ENCODE measurements at places on chromosomes 3 and 15.

DNA sequence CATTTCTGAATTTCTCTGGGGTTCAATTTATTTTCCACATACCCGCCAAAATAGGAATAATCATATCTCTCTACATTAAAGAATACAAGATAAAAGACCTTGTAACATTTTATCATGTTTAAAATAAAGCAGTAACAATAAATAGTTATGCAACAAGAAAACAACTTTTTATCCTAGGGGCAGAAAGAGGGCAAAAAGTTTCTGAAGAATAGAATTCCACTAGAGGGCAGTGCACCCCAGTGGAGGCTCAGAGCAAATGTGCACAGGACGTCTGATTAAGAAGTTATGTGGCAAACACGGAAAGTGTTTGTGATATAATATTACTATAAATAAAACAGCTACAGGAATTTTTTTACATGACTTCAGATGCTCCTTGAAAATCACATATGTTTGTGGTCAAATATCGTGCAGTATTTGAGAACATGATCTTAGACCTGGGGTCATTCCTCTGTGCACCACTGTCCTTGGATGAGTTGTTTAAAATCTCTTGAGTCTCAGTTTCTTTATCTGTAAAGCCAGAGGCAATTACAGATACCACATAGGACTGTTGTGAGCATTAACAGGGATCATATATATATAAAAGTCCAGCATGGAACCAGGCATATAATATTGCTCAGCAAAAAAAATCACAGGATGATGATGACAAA is 13.2 kb upstream of the PIK3R4 start:
- DNase-seq = no peak

DNA sequence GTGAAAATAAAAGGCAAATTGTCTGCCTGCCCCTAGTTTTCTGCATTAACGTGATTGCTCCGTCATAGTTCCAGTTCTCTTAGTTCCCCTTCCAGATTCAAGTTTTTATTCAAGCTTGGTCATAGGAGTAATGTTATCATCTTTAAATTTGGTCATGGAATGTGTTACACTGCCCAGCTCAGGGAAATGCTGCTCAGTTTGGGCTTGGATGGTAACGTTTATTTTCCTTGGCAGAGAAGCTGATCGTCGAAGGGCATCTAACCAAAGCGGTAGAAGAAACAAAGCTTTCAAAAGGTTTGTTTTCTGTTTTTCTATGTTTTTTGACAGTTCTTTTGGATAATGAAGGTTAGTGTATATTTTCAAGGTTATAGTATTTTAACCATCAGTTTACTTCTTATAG is 118.4 kb upstream of the FLNB start:
- no peak for DNase-seq

DNA sequence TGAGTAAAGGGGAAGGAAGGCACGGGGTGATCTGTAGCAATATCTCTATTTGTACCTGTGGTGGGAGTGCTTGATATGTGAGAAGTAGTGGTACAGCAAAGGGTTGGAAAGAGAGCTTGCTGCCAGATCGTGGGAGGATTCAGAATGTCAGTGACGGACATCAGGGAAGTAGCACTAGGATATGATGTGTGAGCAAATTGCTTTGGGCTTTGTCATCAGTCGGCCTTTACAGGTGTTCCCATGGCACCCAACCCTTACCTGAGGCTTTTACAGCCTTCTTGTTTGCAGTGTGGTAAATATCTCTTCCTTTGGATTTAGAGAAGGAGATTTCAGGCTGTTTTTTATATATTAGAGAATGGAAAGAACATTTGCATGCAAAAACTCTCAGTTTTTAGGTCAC is 29.8 kb downstream of the IL1RAP start:
- DNase-seq = no peak

- no peak for DNase-seq
Measured at GRCh38 chr15:64877435-64877834, 34.3 kb upstream of the ANKDD1A start.

DNA sequence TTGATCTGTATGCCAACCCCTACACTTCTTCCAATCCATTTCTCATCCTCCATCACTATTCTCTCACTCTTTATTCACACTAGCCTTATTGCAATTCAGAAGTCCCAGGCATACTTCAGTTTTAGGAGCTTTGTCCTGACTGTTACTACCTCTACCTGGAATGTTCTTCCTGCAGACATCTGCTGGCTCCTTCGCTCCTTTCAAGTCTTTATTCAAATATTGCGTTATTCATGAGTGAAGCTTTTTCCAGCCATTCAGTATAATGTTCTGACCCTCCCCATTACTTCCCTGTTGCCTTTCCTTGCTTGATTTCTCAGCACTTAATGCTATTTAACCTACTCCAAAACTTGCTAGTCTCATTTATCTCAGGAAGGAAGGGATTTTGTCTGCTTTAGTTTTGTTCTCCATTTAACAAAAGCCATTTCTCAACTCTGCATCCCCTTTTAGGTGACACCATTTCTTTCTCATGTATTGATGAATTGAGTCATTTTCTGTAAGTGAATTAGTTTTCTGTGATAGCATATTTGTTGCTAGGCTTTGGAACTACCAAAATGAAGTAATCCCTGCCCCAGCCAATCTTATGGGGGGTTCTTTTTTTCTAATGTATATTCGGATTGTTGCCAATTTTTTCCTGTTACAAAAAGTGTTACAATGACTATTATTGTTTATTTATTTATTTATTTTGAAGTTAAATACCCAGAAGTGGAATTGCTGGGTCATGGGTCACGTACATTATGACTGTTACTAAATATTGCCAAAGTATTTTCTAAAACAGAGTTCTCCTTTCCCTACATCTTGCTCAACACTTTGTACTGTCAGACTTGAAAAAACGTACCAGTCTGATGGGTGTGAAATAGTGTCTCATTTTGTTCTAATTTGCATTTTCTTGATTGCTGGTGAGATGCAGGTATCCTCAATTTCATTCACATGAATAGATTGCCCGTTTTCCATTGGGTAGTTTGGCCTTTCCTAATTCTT is 9.4 kb downstream of the ATP11B start:
- no peak for DNase-seq

DNA sequence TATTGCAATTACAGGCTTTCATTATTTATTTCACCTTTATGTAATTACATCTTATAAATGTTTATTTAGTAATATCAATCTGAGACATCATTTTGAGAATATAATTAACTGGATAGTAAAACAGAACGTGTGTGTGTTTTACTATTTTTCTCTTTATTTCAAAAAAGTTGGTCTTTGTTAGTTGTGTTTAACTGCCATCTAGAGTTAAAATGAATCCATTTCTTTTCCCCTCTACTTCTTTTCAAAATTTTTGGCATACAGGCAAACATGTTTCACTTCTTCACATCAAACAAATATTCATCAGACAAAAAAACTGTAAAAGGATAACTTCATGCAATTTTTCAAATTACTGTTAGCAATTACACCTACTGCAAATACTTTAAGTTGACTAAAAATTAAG is 61.1 kb downstream of the FEZF2 start:
- DNase-seq = no peak

DNA sequence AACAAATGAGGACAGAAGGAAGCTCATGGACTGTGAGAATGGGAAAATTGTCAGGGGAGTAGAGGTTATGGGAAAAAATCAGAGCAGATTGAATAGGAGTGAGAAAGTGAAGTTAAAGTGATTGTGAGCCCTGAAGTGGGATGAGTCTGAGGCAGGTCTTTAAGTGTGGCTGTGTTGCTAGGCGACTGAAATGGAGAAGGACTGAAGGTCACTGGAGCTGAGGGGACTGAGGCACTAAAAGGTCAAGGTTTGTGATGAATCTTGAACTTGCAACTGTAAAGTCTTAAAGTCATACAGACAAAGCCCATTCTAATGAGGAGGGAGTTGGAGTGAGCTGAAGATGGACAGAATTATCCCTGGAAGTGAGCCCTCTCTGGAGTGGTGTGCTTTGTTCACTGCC is 518.9 kb downstream of the TUSC7 start:
- DNase-seq = no peak

- no peak for DNase-seq
Measured at GRCh38 chr3:23438657-23439056, 235.5 kb downstream of the UBE2E2 start.

- DNase-seq = no peak
Measured at GRCh38 chr15:49235446-49236124, 65.5 kb downstream of the GALK2 start.

DNA sequence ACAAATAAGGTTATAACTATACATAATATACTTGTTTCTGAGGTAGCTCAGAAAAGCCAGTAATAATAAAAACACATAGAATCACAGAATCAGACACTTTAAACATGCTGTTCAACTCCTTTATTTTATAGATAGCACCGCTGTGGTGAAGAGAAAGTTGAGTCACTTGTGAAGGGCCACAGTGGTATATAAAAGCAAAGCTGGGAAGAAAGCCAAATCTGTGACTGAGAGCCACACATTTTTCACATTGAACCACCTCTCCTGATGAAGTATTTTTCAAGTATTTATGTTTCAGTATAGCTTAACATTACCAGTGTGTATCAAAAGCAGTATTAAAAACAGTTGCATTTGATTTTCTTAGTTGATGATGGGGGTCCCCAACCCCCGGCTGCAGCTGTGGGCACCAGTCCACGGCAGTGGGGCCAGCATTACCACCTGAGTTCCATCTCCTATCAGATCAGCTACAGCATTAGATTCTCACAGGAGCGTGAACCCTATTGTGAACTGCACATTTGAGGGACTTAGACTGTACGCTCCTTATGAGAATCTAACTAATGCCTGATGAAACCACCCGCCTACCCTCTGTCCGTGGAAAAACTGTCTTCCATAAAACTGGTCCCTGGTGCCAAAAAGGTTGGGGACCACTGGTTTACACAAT is 46.2 kb downstream of the TBL1XR1 start:
- no peak for DNase-seq

- DNase-seq = no peak
Measured at GRCh38 chr15:48112242-48112641, 8.5 kb upstream of the SLC24A5 start.

GRCh38 chr15:25832158-25832557 is 31.0 kb downstream of the ATP10A start:
- DNase-seq = no peak

DNA sequence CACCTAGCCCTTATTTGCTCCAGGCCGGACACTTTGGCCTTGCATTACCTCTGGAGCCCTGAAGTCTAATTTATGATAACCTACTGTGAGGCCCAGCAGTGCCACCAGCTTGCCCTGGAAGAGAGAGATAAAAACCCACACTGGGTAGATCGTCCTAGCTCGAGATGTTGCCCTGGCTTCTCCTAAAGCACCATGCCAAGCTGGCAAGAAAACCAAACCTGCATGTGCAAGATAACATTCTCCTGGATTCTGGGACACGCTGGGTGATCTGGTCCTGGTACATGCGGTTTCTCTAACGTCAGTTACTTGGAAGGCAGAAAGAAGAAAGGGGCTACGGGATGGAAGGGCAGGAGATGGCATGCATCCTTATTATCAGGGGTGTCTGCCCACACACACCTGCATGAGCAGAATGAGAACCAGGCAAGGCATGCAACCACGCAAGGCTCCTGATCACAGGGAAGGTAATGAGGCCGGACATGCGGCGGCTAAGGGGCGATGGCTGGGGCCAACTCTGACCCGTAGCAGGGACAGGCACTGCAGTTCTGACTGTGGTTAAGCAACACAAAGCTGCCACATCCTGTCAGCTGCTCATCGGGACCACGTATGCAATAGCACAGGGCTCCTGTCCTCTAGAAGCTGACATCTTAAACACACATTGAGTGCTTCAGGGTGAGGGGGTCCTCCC is 73.0 kb downstream of the OXNAD1 start:
- no peak for DNase-seq

DNA sequence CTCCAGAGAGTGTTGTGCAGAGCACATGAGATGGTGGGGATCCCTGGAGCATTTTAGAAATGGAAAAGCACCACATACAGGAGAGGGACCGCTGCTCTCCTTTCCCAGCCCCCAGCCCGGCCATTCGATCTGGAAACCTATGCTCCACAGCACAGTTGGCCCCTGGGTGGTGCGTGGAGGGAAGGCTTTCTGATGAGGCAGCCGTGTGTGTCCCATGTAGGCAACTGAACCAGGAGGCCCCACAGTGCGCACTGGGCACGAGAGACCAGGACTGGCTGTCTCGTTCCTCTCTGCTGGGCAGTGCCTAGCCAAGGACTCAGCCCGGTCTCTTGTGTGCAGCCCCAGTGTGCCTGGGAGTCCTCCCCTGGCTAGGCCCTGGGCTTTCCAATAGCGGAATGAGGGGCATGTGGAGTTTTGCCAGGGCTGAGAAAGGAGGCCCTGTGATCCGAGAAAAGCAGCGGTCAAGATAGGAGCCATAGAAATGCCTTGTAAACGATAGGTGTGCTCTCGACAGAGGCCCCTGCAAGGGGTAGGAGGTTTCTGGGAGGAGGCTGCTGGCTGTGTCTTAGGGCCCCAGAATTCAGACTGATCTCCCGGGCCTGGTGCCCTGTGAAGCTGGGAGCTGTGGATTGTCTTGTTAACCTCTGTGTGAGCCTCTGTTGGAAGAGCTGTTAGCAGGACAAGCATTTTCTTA is 39.0 kb downstream of the CHDH start:
- DNase-seq = no peak

Data from T-helper 17 cell (primary cell).